ENCODE measurements at places on chromosomes 7 and 10. TPM values are rescaled to one million over a fixed set of nuclear protein-coding genes. Genes with fewer than 3 reads are reported as not detected.
A peak's percentile ranks its signal among the peaks of the same experiment; 100 is the strongest.

- DNase-seq = peak; percentile 81
Measured at GRCh38 chr7:75559355-75559975, 67.3 kb downstream of the SPDYE5 start.

The GSAP gene
- 13.8 TPM for total RNA-seq

DNA sequence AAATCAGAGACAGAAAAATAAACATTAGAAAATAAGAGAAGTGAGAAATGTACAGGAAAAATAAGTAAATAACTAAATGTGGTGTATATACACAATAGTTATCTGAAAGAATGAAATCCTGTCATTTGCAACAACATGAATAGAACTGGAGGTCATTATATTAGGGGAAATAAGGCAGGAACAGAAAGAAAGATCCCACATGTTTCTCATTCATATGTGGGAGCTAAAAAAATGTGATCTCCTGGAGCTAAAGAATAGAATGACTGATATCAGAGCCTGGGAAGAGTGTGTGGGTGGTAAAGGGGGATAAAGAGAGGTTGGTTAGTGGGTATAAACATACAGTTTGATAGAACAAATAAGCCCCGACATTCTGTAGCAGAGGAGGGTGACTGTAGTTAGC, 27.3 kb downstream of the PLXDC2 start:
- no peak for DNase-seq

The FOXI2 gene
- total RNA-seq = not detected

DNA sequence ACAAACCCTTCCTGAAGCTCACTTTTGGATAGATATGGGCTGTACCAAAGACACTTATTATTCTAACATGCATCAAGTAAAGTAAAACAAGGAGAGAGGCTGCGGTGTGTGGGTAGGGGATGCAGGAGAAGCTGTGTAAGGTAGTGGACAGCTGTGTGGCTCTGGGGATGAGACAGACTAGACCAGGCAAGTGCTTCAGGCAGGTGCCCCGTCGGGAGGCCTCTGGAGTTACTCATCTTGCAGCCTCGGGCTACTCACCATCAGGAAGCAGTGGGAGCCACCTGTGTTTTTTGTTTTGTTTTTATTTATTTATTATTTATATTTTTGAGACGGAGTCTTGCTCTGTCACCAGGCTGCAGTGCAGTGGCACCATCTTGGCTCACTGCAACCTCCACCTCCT, 49.3 kb upstream of the NCAPG2 start:
- DNase-seq = no peak

The CYP26C1 gene
- total RNA-seq = not detected

DNA sequence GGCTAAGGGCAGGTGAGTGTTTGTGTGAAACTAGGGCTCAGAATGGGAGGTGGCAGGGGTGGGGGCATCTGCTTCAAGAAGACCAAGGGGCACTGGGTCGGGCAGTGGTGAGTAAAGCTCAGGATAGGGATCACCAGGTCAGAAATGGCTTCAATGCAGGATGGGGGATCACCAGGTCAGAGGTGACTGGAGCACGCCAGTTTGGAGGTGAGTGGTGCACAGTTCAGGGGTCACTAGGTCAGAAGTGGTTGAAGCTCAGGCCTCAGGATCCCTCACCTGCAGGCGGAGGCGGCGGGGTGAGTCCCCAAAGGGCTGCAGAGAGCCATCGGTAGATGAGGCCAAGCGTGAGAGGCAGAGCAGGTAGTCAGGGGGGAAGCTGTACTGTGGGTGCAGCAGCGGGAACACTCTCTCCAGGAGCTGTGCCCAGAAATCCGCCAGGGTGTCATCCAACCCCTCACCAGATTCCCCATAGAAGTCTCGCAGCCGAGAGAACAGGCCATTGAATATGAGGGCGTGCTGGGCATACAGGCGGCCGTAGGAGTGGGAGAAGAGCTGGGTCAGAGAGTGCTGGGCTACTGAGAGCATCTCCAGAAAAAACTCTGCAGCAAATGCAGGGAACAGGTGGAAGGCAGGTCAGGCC, 1.8 kb downstream of the GPC2 start:
- DNase-seq = no peak
